ENCODE measurements at places on chromosomes 11 and 22.

- DNase-seq, result no peak
These were observed 70.9 kb downstream of the ZBTB44 start for GRCh38 chr11:130243816-130244215.

GRCh38 chr22:38964989-38965388 is 7.6 kb downstream of the APOBEC3A start:
- DNase-seq, result no peak

- DNase-seq, result no peak
These were observed 28.6 kb downstream of the RIBC2 start for GRCh38 chr22:45442116-45442515.

GRCh38 chr22:23072911-23073491 is 2.7 kb downstream of the GNAZ start:
- DNase-seq, result no peak

- no peak for DNase-seq
These were observed 8.2 kb downstream of the C1QTNF6 start for GRCh38 chr22:37179622-37180420.

DNA sequence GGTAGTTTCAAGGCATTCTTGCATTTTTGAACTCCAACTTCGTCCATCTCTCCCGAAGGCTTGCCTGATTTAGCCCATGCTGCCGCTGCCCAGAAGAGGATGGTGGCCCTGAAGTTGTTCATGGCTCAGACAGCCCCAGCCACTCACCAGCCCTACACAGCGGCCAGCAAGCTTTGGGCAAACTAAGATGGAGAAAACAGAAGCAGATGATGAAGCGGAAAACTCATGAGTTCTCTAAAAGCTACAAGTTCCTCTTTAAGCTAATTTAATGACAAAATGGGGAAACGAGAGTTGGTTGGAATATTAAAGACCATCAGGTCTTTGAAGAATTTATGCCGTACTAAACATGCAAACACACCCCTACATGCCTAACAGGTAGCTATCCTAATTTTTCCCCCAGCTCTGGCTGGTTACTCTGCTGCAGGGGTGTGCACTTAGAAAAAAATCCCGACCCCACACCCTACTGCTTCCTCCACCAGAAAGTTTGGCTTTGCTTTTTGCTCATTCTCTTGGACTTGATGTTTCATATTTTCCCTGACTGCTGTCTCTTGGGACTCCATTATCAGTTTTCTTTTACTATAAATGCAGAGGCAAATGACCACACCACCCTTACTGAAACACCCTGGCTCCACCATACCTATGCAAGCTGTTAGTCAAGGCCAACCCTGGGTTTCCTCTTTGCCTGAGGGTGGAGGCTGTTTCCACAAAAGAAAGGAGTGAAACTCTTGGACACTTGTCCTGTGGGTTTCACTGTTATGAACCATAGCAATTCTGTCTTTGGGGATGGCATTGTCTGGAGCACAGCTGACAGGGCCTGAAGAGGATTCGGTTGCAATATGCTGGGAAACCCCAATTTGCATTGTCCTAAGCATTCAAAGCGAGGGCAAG is at the start of gene MPEG1:
Gene MPEG1, minus strand, starts transcription at position 184 of the 888 bp plus-strand sequence. Its CDS starts 62 bp downstream, at position 122.
- DNase-seq, result no peak

- no peak for DNase-seq
These were observed 14.3 kb upstream of the ACCSL start for GRCh38 chr11:44033411-44033850.

DNA sequence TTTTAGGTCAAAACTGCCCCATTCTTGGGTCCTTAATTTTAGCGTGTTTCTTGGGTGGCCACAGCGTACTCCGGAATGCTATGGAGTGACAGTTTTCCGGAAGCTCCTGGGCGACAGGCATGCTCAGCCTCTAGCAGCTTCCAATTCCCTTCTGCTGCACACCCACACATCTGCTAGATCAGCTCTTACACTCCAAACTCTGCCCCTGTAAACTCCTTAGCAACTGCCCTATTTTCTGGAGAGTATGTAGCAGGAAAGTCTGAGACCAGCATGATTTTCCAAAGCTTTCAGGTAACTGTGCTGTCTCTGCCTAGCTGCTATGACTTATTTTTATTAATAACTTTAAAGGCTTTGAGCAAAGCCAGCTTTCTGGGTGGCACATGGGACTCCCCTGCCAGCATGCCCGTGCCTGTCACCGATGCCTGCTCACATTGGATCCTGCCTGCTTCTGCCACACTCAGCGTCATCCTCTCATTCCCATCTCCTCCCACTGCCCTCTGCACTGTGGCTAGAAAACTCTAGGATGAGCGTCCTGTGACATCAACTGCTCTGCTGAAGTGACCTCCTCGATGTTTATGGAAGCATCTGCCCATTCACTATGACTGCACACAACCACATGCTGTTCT is 17.3 kb downstream of the TOLLIP start:
- no peak for DNase-seq

Measured in DMS79 treated with DMSO at 0.1 percent for 48 hours (cell line).